Parietal lobe (tissue), 2 donors: ENCODE measurements at places on chromosomes 1 and 21. TPM values are rescaled to one million over a fixed set of nuclear protein-coding genes. Genes with fewer than 3 reads are reported as not detected.

Gene CD48
- total RNA-seq = not detected

Gene UCK2
- 92.3 TPM for total RNA-seq

Gene C1orf141
- total RNA-seq = not detected

Gene GRIK1
- total RNA-seq = 6.6 TPM

Gene PARS2
- total RNA-seq = 2.8 TPM

Gene EPHX1
- 9.4 TPM for total RNA-seq

Gene EPHA2
- total RNA-seq = 1.9 TPM

Gene CFHR5
- not detected for total RNA-seq

Gene KCNJ9
- total RNA-seq = 14.7 TPM

Gene HCRTR1
- total RNA-seq = 3.8 TPM
